ENCODE measurements at places on chromosomes 5 and 9. TPM values are rescaled to one million over a fixed set of nuclear protein-coding genes. Genes with fewer than 3 reads are reported as not detected.
A peak's percentile ranks its signal among the peaks of the same experiment; 100 is the strongest.

SLC6A7 gene
- not detected for total RNA-seq

NIM1K gene
- total RNA-seq, result 1.9 TPM

GPR21 gene
- 1.9 TPM for total RNA-seq

ZNF883 gene
- 4.3 TPM for total RNA-seq

ANKRD34B gene
- total RNA-seq, result not detected

DNA sequence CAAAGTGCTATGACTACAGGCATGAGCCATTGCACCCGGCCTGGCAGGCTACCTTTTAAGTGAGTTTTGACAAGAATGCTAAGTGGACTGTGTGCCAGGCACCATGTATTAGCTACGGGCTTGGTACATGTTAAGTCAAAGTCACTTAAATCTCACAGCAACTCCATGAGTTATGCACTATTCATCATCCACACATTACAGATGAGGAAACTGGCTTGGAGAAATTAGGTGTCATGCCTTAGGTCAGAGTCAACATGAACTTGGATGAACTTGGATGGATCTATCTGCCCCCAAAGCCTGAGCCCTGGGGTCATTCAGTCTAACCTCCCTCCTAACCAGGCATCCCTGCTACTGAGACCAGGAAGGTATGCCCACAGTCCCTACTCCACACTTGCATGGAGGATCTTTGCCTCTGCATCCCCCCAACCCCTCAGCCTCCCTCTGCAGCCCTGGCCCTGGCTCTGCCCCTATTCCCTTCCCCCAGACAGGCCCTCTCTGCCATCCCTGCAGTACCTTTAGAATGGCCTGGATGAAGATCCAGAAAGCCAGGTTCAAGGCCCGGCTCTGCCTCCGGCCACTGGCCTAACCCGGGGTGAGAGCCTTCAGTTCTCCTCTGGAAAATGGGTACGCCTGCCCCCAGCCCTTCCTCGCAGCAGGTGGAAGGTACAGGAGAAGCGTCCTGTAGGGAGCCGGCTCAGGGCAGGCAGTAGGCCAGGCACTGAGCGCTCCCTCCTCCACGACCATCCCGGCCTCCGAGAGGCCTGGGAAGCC lies 685 bp upstream of the ADGRD2 start:
- DNase-seq, result no peak

DNA sequence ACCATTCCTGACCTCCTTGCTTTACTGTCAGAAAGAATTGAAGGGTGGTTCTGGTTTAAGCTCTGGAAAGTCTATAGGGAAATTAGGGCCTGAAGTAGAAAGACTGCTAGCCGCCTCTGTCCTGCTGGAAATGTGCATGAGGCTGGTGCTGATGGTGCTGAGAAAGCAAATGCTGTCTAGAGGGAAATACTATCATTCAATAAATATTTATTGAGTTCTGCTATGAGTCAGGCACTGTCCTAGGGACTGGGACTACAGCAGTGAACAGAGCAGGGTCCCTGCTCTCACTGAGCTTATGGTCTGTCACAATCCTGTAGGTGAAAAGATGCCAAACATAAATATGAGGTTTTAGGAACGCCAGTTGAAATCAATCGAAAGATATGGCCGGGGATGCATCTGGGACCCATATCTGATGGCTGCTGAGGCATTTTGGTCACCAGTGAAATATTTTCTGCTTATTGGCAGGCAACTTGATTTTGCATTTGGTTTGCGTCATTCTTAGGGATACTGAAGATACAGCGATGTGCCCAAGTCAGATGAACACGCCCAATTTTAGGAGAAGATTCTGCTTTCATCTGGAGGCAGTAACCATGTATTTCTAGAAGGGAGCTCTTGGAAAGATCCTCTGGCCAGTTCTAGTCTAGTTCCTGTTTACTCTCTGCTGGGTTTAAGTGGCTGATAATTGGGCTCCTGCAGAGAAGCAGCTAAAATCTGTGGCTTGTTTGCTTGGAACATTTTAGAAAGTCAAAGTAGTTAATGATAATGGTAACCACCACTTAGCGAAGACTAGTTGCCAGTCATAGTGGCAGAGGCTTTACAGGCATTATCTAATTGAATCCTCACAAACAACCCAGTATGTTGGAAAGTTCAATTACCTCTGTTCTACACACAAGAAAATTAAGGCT lies 73.3 kb downstream of the INSYN2B start:
- peak; percentile 29 for DNase-seq

- no peak for DNase-seq
Measured at GRCh38 chr5:6401410-6401809, 23.1 kb upstream of the MED10 start.

DNA sequence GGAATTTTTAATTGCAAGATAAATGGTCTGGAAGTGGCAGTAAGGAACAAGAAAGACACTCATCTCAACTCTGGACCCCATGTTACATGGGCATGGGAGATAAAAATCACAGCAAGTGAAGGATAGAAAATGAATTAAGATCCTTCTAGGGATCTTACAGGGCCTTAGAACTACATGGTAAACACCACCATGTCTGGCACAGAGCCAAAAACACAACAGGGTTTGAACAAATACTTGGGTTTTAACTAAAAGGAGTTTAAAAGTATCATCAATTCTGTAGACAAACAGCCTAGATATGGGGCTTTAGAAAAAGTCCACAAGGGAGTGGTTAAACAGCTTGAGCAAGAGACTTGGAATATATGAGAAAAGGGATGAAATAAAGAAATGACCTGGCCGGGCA lies 366.4 kb downstream of the ARL15 start:
- DNase-seq, result no peak

DNA sequence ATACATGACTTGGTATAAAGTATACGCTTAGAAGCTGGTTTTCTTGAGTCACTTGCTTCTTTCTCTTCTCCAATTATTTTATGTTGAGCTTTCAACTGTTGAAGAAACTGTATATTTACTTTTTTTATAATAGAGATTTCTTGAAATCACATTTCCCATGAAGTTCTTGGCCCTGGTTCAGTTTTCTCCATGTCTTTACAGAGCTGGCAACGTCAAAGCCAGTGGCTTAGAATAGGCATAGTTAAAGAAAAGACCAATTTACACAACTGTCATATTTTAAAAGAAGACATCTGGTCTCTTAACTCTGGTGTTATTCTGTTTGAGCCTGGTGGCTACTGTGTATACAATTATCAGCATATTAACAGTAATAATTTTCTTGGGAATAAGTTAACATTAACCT lies 1249.3 kb downstream of the CDH12 start:
- no peak for DNase-seq

DNA sequence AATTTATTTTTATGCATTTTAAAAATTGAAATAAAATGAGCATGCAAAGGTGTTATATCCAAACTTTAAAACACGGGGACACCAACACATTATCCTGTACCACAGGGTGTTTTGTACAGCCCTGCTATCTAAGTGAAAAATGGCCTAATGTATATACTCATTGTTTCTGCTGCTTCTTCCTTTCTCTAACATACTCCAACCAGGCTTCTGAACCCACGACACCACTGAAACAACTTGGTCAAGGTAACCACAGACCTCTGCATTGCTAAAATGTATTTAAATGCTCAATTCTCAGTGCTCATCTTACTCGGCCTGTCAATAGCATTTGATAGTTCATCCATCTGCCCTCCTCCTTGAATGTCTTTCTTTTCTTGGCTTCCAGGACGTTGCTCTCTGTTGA lies 48.3 kb downstream of the DENND1A start:
- no peak for DNase-seq

DNA sequence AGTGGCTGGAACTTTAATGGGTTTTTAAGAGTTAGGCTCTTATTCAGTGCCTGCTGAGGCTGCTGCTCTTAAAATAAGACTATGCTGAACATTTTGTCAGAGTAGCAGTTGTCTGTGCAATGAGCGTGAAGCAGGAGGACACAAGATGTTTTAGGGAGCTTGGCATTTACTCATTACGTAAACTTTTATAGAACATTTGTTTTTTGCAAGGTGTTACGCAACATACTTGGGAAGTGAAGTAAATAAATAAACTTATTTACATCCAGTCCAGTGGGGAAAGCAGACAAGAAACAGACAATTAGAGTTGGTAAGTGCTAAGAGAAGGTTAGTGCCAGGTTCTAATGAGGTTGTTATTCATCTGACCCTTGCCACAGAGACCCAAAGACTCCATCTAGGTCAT lies 226.0 kb downstream of the HINT1 start:
- DNase-seq, result no peak

DNA sequence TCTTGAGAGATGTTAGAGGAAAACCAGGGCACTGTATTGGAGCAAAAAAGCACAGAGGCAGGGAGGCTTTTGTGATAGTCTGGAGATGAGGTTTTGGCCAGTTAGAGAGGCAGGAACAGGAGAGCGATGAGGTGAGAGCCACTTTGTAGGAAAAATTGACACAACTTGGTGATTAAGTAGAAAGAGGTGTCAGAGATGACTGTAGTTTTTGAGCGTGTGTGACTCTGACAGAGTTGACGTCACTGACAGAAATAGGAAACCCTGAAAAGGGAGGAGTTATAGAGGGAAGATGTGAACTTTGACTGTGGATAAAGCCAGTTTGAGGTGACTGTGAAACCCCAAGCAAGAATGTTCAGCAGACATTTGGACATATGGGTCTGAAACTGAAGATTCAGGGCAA lies 15.7 kb downstream of the NFX1 start:
- no peak for DNase-seq

GRCh38 chr5:3639175-3639574 lies 43.5 kb downstream of the IRX1 start:
- no peak for DNase-seq

DNA sequence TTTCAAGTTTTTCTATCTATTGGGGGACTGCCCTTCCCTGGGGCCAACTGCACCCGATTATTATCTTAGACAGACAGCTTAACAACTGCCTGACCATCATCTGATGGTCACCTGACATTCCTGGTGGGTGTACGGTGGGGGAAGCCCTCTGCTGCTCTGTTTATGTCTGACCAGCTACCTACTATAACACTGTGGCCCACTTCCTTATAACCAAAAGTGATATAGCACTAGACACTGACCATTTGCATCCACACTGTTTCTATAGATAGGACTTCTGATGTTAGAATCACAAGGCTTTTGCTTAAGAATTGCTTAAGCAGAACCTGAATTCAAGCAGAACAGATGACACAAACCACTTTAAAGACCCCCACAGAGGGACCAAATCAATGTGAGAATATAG lies 110.5 kb upstream of the RAI14 start:
- no peak for DNase-seq

DNA sequence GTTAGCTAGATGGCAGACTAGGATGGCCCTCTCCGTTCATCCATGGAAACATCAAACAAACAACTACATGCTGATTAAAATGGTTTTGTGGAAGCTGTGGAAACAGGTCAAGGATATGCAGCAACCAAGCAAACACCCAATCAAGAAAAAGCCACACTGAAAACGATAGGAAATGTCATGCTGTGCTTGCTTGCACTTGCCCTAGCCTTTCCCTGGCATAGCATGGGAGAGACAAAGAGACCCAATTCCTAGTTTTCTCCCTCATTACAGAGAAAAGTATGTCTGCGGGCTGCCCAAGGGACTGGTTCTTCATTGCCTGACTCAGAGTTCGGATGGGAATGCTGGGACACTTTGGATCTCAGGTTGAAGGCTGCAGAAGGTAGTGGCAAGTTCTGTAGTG lies 98.7 kb downstream of the FANCC start:
- no peak for DNase-seq

- DNase-seq, result no peak
Measured at GRCh38 chr9:84990416-84990815, 320.9 kb downstream of the NTRK2 start.

GRCh38 chr5:5756762-5757161 lies 334.3 kb downstream of the ICE1 start:
- DNase-seq, result no peak
